Activated T-helper 1 cell treated with anti-CD3 and anti-CD28 coated beads, Interleukin-12 subunit alpha, Interleukin-12 subunit beta, Interleukin-2, Interleukin-4 antibody, amounts not matched to agents 30 ng/mL and 10 ng/mL and 1 ng/mL, durations not matched to agents 14 hours and 24 hours and 36 hours (primary cell): ENCODE measurements at places on chromosomes 1 and 21.

GRCh38 chr1:156591181-156591431 is 470 bp upstream of the NAXE start:
- DNase-seq, result no peak
- H3K4me1 ChIP-seq, result peaks cover 19% of the 10 kb centered on the region
- H3K4me3 ChIP-seq, result peak overlapping the region; percentile 83
- peak overlapping the region; percentile 85 for H3K27ac ChIP-seq

DNA sequence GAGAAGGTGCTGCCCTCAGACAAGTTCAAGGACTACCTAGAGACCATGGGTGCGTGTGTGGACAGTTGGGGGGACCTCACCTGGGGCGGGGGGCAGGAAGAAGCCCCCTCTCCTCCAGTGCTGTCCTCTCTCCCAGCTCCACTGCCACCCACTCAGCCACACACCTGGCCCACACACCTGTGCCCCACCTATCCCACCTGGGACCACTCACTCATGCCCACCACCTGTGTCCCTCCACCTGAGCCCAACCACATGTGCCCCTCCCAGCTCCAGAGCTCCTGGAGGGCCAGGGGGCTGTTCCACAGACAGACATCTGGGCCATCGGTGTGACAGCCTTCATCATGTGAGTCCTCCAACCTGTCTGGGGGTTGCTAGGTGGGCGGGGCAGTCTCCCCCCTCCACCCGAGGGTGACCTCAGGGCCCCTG is 29.0 kb downstream of the TRIM11 start:
- DNase-seq, result no peak
- no peaks in the 10 kb centered on the region for H3K36me3 ChIP-seq
- H3K27me3 ChIP-seq, result peaks cover 24% of the 10 kb centered on the region
- no peak overlapping the region for H3K27ac ChIP-seq
- H3K4me3 ChIP-seq, result no peak overlapping the region
- no peaks in the 10 kb centered on the region for H3K4me1 ChIP-seq

- H3K4me3 ChIP-seq, result no peak overlapping the region
- H3K27me3 ChIP-seq, result no peaks in the 10 kb centered on the region
- no peaks in the 10 kb centered on the region for H3K36me3 ChIP-seq
- DNase-seq, result no peak
These were observed 120.9 kb downstream of the FMN2 start for GRCh38 chr1:240212556-240212955.

GRCh38 chr1:2998503-2999100 is 22.7 kb upstream of the ACTRT2 start:
- H3K4me1 ChIP-seq, result no peaks in the 10 kb centered on the region
- no peak overlapping the region for H3K4me3 ChIP-seq
- H3K27me3 ChIP-seq, result peaks cover 2% of the 10 kb centered on the region
- H3K36me3 ChIP-seq, result no peaks in the 10 kb centered on the region
- DNase-seq, result no peak

GRCh38 chr1:15945832-15946448 is 30.0 kb downstream of the ZBTB17 start:
- H3K36me3 ChIP-seq, result peaks cover 38% of the 10 kb centered on the region
- no peaks in the 10 kb centered on the region for H3K27me3 ChIP-seq
- no peak overlapping the region for H3K4me3 ChIP-seq
- no peak for DNase-seq
- H3K4me1 ChIP-seq, result peaks cover 41% of the 10 kb centered on the region

GRCh38 chr21:41805038-41805437 is 38.2 kb upstream of the RIPK4 start:
- H3K27me3 ChIP-seq, result no peaks in the 10 kb centered on the region
- H3K36me3 ChIP-seq, result peaks cover 14% of the 10 kb centered on the region
- no peaks in the 10 kb centered on the region for H3K4me1 ChIP-seq
- no peak overlapping the region for H3K27ac ChIP-seq
- DNase-seq, result no peak

DNA sequence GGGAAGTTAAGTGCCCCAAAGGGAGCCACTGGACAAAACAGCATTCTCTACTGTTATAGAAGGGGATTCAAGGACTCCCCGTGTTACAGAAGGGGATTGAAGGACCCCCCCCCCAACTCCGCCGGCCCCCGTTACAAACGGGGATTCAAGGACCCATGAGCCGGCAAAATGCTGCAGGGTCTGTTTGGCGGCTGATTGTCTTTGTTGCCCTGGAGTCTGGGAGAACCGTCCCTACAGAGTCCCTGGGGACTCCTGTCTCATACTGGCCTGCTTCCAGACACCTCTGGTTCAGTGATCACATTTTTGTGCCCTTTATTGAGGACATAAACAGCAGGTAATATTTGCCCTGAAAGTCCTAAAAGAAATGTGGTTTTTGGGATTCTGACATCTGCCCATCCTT is 96.4 kb downstream of the SYF2 start:
- no peaks in the 10 kb centered on the region for H3K36me3 ChIP-seq
- H3K4me3 ChIP-seq, result no peak overlapping the region
- no peak overlapping the region for H3K27ac ChIP-seq
- no peaks in the 10 kb centered on the region for H3K4me1 ChIP-seq
- H3K27me3 ChIP-seq, result peaks cover 38% of the 10 kb centered on the region
- DNase-seq, result no peak

DNA sequence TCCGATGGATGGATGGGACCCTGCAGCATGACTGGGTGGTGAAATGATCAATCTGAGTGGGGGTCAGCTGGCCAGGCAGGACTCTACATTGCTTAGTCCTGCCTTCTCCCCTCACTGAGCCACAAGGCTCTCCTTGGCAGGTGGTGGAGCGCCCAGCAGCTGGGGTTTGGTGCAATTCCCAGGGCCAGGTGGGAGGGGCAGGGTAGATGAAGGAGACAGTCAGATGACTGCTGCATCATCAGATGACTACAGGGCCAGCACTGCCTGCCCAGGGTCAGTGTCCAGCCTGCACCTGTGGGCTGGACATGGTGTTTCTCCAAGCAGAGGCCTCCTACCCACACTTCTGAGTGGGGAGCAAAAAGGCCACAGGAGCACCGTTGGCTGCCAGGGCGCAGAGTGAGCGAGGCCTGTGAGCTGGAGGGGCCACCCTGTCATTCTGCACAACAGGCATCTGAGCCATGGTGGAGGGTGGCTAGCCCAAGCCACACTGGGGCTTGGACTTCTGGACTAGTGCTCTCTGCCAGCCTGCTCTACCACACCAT is 103.9 kb upstream of the EDN2 start:
- no peak overlapping the region for H3K27ac ChIP-seq
- H3K36me3 ChIP-seq, result peaks cover 52% of the 10 kb centered on the region
- H3K4me1 ChIP-seq, result peaks cover 10% of the 10 kb centered on the region

GRCh38 chr1:30295674-30296073 is 427.7 kb downstream of the MATN1 start:
- no peak for DNase-seq
- H3K27ac ChIP-seq, result no peak overlapping the region
- no peaks in the 10 kb centered on the region for H3K36me3 ChIP-seq
- H3K27me3 ChIP-seq, result peaks cover 13% of the 10 kb centered on the region

DNA sequence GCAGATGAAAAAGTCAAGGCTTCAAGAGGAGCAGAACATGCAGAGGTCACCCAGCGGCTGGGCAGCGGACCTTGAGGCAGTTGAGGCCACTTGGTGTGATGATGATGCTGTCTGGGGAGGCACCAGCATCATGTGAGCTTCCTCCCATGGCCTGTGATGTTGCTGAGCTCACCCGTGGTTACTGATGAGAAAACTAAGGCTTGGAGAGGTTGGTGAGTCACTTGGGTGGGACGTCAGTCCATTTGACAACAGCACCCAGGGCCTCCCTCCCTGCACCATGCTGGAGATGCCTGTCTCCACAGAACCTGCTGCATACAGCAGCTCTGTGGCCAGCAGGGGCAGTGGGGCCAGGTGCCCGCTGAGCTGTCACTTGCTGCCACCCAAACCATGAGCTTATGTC is 146.8 kb downstream of the NPHP4 start:
- H3K4me1 ChIP-seq, result no peaks in the 10 kb centered on the region
- H3K36me3 ChIP-seq, result no peaks in the 10 kb centered on the region
- H3K4me3 ChIP-seq, result no peak overlapping the region
- no peak for DNase-seq
